ENCODE measurements at places on chromosomes 13 and 19.
A peak's percentile ranks its signal among the peaks of the same experiment; 100 is the strongest.

DNA sequence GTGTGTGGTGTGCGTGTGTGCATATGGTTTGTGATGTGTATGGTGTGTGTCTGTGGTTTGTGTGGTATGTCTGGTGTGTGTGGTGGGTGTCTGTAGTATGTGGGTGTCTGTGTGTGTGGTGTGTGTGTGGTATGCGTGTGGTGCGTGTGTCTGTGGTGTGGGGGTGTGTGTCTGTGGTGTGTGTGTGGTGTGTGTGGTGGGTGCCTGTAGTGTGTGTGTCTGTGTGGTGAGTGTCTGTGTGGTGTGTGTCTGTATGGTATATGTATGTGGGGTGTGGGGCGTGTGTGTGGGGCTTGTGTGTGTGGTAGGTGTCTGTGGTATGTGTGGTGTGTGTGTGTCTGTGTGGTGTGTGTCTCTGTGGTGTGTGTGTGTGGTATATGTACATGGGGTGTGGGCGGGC, 300.7 kb downstream of the TEX29 start:
- no peak for DNase-seq

- no peak for DNase-seq
These were observed 140.5 kb downstream of the NDFIP2 start for GRCh38 chr13:79621449-79621848.

GRCh38 chr13:105139048-105139379, 1396.4 kb downstream of the EFNB2 start:
- DNase-seq: peak; percentile 2

GRCh38 chr19:16244091-16244490, 46.4 kb downstream of the AP1M1 start:
- DNase-seq: no peak

- no peak for DNase-seq
These were observed 3.4 kb downstream of the MTRF1 start for GRCh38 chr13:41259875-41260501.

DNA sequence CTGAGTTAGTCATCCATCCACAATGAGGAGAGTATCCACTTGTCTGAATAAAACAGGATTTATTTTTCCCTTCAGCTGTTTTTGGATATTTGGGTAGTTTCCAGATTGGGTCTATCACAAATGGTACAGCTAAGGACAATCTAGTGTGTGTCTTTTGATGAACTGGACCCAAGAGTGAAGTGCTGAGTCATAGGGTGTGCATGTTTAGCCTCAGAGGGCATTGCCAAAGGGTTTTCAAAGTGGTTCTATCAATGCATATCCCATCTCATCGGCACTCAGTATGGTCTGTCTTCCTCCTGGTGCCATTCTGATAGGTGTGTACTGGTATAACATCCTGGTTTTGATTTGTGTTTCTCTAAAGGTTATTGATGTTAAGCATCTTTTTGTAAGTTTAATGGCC, 62.3 kb downstream of the GSX1 start:
- DNase-seq: no peak

GRCh38 chr13:20942938-20943559, 40.5 kb upstream of the XPO4 start:
- no peak for DNase-seq

- no peak for DNase-seq
These were observed 41.1 kb downstream of the SERP2 start for GRCh38 chr13:44414716-44415115.

GRCh38 chr19:16180611-16181010, 4.6 kb upstream of the FAM32A start:
- DNase-seq: no peak
